Activated CD8-positive, alpha-beta memory T cell treated with anti-CD3 and anti-CD28 coated beads, Interleukin-2, amount 10 ng/mL, durations not matched to agents 7 days and 5 days (primary cell): ENCODE measurements at places on chromosomes 12 and 14. TPM values are rescaled to one million over a fixed set of nuclear protein-coding genes. Genes with fewer than 3 reads are reported as not detected.

- no peak for DNase-seq
Observed at GRCh38 chr12:111201036-111201435, 167.9 kb downstream of the PHETA1 start.

GRCh38 chr14:99452968-99453367, 27.7 kb downstream of the SETD3 start:
- no peak for DNase-seq

DNA sequence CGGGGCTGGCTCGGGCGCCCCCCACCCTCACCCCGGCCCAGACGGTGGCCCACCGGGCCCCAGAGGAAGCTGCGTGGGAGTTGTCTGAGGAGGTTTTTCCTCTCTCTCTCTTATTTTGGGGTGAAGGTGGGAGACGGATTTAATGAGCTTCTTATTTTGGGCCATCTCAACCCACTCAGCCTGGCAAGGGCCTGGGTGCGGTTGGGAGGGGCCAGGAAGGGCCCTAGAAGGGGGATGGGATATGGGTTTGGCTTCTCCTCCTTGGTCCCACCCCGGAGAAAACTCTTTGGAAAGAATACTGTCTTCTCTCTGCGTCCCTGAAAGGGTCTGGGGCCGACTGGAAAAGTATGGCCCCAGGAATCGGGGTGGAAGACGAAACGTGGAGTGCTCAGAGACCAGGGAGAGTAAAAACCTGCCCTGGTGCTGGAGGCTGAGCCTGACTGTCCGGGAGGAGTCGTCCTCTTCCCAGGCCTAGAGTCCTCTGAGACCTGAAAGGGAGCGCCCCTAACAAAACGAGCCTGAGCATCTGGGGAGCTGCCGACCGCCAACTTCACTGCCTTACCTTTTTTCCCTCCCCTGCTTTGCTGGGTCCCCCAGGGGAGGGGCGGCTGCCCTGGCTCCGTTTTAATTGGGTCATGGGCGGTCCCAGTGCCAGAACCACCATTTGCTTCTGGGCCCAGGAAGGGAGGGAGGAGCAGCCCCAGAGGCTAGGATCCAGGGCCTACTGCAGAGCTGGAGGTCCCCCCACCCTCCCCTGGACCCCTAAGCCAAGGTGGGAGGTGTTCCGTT, 1.6 kb downstream of the MMP14 start:
- DNase-seq: no peak

- no peak for DNase-seq
Observed at GRCh38 chr12:122917507-122918121, 21.7 kb upstream of the VPS37B start.

- no peak for DNase-seq
Observed at GRCh38 chr14:64815257-64815656, 64.5 kb downstream of the SPTB start.

DNA sequence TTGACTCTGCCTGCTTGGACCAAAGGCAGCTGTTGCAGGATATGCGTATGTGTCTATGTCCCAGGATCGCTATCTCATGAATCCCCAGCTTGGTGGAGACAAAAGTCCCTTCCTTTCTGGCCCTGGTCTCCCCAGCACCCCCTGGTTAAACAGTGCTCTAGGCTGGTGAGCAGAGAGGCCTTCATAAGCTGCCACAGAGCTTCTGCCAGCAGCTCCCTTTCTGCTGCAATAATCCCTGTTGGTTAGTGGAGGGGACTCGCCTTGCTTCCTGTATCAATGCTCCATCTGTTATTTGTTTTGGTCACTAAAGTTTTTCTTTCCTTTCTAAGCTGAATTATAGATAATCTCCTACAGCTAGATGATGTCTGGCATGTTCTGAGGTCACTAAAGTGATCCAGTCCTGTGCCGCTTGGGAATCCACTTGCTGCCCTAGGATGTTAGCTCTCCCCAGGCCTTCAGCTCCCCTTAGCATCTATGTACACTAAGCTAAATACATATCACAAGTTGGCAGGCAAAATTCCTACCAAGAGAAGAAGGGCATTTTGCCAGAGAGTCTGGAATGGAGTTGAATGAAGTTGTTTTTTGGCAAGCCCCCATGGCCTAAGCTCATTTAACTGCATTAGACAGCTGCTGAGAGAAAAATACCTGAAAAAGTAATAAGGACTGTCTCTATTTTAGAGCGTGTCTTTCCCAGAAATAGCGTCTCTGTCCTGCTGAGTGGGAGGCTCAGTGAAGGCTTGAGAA, 47.8 kb downstream of the RDH12 start:
- DNase-seq: no peak

DNA sequence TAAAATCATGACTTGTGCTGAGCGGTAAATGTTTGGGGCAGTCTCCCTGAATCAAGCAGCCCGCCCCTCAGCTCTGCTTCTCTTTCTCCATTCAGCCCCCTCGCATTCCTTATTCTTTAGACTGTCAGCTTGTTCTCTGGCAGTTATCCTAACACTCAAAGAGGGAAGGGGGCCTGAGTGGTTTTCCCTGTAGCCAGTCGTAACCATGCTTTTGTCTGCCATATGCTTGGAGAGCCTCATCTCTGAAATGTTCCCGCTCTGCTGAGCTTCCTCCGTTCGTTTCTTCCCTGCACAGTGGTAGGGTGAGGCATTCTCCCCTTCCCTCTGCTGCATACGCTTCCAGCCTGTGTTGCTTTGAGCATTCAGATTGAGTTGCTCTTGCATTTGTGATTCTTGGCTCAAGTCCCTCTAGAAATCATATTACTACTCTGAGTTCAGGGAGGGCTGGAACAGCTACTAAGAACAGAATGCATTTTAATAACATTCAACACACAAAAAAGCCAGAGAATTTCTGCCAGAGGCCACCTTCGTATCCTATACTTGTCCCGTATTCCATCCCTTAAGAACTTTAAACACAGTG, 119.7 kb downstream of the FBXL14 start:
- DNase-seq: no peak

GRCh38 chr12:12704593-12705230, 8.7 kb upstream of the GPR19 start:
- no peak for DNase-seq

GRCh38 chr14:106083082-106083481, 556.7 kb downstream of the TMEM121 start:
- DNase-seq: no peak

NDUFA9 gene
- 125 TPM for total RNA-seq

KLHL33 gene
- 0.59 TPM for total RNA-seq

ADAMTS20 gene
- total RNA-seq: not detected
